ENCODE measurements at places on chromosomes 1 and 21. TPM values are rescaled to one million over a fixed set of nuclear protein-coding genes. Genes with fewer than 3 reads are reported as not detected.

The AMY1C gene
- polyA plus RNA-seq = not detected

The TMPRSS3 gene
- 2.2 TPM for polyA plus RNA-seq

The NBPF11 gene
- 39.4 TPM for polyA plus RNA-seq

The STXBP3 gene
- 53.6 TPM for polyA plus RNA-seq

The FAM3B gene
- 14.4 TPM for polyA plus RNA-seq

DNA sequence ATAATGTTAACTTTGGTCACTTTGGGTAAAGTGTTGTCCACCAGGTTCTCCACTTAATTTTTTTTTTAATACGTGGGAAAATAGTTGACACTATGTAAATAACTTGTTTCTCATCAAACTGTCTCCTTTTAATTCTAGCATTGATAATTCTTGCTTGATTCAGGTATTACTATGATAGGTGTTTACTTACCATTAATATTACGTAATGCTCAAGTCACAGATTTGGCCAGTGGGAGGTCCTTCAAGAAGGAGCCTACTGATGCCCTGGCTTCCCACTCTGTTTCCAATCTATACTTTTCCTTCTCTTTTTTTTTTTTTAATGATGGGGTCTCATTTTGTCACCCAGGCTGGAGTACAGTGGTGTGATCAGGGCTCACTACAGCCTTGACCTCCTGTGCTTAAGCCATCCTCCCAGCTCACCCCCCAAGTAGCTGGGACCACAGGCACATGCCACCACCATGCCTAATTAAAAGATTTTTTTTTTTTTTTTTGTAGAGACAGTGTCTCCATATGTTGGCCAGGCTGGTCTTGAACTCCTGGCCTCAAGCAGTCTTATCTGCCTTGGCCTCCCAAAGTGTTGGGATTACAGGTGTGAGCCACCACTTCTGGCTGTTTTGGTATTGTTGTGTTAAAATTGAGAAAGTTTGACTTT, 29.9 kb downstream of the YTHDF2 start:
- no peak for DNase-seq

DNA sequence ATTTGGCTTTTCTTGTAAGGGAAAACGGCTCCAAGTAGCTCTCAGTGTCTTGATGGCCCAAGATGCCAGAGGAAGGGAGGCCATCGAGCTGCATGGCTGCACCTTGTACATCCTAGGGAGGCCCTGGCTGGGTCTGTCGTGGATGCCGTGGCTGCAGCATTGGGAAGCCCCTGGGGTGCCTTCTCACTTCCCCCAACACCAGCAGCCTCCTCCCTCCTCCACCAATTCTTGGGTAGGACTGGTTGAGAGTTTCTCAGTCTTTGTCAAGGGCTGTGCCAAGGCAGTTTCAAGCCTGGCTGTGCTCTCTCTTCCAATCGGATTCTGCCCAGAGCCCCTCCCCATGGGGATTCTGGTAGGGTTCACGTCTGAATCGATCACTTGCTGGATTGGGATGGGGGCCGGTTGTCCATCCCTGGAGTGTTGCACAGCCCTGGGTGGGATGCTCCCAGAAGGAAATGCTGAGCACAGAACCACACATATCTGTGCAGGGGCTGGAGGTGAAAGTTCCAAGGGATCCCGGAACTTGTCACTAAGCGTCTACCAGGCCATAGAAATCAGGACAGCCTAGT, 14.0 kb upstream of the SPSB1 start:
- no peak for DNase-seq

DNA sequence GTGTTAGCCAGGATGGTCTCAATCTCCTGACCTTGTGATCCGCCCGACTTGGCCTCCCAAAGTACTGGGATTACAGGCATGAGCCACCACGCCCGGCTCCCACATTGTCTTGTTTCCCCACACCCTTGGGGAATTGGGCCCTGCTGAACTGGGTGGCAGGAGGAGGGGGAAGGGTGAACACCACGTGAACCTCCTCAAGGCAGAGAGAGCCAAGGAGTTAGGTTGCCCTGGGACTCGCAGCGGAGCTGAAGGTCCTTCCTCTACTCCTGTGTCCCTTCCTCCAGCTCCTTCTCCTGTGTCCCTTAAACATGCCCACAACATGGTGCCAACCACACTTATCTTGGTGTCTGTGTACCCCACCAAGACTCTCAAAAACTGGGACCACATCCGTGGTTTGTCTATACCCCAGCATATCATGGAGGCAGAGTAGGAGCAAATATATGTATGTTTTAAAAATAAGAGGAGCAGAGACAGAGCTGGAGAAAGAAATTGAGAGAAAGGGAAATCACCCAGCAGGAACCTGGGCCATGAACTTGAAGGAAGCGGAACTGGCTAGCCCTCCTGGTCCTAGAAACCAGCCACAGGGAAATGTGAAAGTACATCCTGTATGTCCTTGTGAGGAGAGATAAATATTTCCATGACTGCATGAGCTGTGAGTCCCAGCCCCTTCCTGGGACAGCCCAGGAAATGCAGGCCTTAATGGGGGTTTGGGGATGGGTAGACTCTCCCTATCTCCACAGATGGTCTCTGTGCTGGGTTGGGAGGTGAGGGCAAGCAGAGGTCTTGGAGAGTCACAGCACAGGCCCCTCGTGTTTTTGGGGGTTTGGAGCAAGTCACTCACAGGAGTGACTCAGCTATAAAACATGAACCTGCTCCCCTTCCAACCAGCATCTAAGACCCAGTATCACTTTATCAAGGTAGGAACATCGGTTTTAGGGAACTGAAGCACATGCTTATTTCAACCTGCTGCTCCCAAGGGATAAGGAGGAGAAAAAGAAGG, 9.4 kb upstream of the TAL1 start:
- DNase-seq = no peak

DNA sequence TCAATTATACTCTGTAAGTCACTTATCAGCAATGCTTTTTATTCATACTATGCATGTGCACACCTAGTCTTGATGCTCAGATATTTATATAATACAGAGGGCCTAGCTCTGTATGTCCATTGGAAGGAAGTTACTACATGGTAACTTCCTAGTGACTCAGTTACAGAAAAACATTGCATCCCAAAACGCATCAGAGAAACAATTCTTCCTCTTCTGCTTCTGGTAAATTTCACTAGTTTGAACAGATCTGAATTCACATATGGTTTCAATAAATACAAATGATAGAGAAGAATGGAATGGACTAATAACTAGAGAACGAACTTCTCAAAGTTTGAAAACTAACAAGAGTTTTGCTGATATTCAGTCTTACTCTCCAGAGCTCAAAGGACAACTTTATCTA, 811.3 kb upstream of the ADGRL2 start:
- DNase-seq = no peak

DNA sequence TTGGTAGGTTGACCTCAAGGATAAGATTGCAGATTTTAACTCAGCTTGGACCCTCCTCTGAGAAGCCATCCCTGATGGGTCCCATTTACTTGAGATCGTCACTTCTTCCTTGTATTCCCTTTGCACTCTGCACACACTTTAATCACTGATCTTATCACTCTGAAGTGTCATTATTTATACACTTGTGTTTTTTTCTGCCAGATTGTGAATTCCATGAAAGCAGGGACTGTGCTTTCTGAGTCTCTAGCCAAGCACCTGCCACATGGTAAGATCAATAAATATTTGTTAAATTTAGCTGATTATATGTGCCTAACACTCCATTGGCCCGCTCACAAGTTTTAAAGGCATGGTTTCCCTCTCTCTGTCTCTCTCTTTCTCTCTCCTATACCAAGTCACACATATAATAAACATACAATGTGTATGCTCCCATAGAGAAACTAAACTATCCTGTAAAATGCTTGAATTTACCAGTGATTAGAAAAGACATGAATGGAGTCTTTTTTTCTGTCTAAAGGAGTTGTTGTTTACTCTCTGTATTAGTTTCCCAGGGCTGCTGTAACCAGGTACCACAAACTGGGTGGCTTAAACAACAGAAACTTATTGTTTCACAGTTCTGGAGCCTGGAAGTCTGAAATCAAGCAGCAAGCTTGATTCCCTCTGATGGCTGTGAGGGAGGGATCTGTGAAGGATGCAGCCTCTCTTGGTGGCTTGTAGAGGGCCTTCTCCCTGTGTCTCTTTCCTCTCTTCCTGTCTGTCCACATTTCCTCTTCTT, 105.2 kb upstream of the GADD45A start:
- no peak for DNase-seq

DNA sequence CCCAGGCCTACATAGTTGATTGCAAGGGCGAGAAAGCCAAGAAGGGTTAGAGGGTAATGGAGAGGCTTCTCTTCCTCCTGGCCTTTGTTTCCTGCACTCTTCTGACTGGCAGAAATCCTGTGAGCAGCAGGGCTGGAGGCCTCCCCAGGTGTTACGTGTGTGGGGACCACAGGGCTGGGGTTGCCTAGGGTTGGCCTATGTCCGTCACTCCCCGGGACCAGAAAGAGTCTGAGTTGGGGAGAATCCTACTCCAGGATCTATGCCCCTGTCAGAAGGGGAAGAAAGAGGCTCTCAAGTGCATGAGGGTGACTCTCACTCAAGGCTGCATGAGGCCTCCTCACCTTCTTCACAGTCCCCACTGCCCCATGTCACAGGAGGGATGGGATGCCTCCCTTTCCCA, 38.5 kb downstream of the IGFN1 start:
- DNase-seq = no peak

GRCh38 chr1:89901957-89902669, 81.3 kb downstream of the LRRC8D start:
- DNase-seq = no peak

DNA sequence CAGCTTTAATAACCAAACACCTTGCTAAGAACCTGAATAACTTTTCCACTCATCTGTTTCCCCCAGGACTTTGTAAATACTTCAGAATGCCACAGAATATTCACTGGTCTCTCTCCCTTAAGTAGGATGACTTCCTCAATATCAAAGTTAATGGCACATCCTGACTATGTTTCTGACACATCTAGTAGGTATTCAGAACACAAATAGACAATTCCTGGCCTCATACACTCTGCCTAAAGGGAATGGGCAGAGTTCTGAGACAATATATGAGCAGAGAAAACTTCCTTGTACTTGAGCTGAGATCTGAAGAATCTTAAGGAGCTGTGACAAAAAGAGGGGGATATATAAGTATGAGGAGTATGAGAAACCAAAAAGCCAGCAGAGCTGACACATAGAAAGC, 34.8 kb downstream of the ANKRD13C start:
- no peak for DNase-seq

DNA sequence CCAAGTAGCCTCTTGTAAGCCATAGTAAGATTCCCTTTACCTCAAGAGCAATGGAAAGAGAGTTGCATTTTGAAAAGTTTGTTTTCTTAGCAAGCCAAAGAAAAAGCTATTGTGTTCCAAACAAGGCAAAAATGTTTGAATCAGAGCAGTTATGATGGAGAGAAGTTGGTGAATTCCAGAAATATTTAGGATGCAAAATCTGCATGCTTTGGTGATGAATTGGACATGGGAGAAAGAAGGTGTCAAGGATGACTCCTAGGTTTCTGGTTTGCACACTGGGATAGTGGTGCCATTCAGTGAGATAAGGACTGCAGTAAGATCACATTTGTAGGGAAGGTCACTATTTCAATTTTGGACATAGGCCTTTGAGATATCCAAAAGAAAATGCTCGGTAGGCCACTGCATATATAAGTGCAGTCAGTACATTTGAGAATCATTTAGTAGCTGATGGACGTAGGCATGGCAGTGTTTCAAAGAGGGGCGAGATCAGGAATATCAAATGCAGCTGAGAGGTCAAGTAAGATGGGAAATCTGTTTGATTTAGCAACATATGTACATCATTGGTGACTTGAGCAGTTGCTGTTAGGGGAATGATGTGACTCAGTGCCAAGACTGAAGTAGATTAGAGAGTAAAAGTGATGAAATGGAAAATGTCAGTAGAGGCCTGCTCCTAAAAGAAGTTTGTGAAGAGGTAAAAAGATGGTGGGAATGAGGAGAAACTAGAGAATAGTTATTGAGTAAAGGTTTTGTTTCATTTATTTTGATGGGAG, 33.9 kb upstream of the GPR25 start:
- DNase-seq = no peak

DNA sequence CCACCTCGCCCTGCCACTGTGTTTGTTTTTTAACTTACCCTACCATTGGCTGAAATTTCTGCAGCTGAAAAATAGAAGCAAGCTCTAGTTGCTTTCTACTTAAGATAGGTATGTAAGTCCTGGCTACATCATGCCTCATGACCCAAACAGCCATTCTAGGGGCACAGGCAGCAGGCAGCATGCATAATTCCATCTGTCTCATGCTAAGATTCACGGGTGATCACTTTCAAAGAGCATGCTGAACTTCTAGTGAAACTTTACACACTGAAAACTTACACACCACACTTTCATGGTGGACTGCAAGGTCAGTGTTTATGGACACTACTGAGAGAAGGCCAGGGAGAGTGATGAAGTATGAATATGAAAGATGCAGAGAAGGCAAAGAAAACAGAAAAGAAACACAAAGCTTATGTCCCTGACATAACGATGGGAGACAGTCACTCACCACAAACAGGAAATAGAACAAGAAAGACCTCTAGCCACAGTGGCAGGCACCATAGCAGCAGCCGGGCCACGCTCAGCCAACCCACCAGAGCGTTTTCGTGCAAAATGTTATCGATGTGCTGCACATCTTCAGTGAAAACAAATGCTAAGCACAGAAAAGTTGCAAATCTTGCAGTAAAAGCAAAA, 102.3 kb upstream of the TIAM1 start:
- no peak for DNase-seq

- no peak for DNase-seq
Observed at GRCh38 chr1:167492481-167492910, 25.8 kb downstream of the CD247 start.

DNA sequence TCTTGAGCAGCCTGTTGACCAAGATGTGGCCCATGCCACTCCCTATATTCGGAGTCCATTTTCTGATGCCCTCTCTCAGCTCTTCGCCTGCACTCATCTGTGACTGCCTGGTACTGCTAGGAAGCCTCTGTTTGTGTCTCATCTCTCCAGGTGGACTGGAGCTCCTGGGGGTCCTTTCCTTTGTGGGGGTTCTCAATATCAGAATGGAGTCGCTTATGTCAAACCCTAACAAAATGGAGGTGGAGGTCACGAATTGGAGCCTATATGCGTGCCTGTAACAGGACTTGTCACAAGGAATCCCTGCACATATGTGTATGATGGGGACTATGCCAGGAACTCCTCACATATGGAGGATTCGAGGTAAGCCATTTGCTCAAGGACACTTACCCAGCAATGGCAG, 46.7 kb upstream of the ATP5PO start:
- no peak for DNase-seq

- no peak for DNase-seq
Observed at GRCh38 chr1:13494025-13494424, 19.8 kb downstream of the LRRC38 start.

DNA sequence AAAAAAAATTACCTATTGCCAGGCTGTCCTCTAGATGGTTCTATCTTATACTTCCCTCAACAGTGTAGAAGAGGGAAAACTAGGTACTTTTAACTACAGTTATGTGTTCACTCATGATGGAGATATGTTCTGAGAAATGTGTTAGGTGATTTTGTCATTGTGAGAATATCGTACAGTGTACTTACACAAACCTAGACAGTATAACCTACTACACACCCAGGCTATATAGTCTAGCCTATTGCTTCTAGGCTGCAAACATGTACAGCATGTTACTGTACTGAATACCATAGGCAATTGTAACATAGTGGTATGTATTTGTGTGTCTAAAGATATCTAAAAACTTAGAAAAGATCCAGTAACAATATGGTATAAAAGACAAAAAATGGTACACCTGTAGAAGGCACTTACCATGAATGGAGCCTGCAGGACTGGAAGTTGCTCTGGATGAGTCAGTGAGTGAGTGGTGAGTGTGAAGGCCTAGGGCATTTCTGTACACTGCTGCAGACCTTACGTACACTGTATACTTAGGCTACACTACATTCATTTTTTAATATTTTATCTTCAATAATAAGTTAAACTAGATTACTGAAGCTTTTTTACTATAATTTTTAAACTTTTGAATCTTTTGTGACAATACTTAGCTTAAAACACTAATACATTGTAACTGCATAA, 13.2 kb downstream of the MGST3 start:
- no peak for DNase-seq

Data from renal pelvis (tissue), 12 donors.